Dorsolateral prefrontal cortex (tissue), 122 donors: ENCODE measurements at places on chromosomes 1 and 21.

- no peak for DNase-seq
These were observed 35.9 kb upstream of the TMEM52 start for GRCh38 chr1:1954831-1955441.

DNA sequence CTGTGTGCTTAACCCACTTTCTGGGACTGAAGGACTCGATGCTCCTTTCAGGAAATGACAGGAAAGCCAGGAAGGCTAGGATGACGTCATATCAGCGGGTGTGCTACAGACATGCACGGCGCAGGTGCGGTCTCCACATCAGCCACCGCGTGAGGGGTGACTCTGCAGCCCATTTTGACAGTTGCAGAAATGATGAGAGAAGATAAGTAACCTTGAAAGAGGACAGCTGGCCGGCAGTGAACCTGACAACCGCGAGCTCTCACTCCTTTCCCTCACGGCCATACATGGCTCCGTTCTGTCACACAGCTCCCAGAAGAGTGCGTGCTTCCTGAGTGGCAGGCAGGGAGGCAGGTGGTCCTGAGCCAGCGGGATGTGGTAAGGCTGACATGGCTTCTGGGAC lies 1.7 kb upstream of the KRTAP10-5 start:
- DNase-seq: no peak

DNA sequence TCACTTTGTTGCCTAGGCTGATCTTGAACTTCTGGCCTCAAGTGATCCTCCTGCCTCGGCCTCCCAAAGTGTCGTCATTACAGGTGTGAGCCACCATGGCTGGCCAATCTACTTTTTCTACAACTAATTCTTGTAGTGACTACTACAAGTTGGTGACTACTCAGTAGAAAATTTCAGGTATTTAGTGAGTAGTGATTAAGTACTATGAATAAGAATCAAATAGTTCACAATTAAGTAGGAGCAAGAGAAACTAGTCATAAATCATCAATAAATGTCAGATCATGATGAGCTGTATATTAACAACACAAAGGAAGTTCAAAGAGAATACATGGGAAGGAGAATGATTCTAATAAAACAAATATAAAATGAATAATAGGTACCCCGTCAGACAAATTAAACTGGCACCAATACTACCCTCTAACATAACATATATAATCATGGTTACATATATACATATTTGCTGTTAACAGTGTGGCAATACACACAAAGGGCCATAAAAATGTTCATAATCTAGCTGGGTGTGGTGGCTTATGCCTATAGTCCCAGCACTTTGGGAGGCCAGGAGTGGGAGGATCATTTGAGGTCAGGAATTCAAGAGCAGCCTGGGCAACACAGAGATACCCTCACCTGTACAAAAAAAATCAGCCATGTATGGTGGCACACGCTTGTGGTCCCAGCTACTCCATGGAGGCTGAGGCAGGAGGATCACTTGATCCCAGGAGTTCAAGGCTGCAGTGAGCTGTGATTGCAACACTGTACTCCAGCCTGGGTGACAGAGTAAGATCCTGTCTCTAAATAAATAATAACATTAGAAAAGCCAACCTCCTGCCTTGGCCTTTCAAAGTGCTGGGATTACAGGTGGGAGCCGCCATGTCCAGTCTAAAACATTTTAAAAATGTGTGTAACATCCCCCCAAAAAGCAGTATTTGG lies 19.1 kb downstream of the YY1AP1 start:
- no peak for DNase-seq

GRCh38 chr21:38920631-38921398 lies 115.1 kb downstream of the ETS2 start:
- DNase-seq: no peak

- no peak for DNase-seq
These were observed 144.1 kb downstream of the CENPF start for GRCh38 chr1:214747050-214747635.

- no peak for DNase-seq
These were observed 16.8 kb downstream of the CNST start for GRCh38 chr1:246583056-246583440.

DNA sequence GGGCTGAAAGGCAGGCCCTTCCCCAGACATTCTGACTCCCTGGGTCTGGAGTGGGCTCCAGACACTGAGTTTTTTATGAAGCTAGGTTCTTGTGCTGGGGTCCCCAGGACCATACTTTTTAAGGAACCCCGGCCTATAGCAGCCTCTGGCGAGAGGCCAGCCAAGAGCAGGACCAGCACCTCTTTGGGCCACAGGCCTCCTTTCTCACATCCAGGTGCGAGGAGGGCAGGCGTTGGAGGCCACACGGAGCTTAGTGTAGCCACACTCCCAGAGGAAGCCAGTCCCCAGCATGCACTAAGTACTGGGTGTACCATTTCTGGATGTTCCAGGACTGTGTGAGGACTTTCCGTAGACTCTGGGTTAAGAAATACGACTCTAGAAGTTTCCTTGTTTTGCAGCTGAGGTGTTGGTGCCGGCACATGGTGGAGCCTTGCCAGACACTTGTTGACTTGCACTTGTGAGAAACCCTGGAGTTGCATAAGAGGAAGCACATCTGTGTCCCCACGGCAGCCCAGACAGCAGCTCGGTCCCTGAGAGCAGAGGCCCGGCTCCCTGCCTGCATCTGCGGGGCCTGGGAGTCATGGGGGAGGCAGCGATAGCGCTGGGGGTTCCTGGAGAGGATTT lies 122.2 kb upstream of the VAMP3 start:
- DNase-seq: no peak
